ENCODE measurements at places on chromosomes 5 and 9.

GRCh38 chr5:55021410-55021809 lies 2.6 kb upstream of the GZMK start:
- no peak for DNase-seq

GRCh38 chr5:177142098-177142611 lies 8.6 kb downstream of the NSD1 start:
- DNase-seq, result no peak

DNA sequence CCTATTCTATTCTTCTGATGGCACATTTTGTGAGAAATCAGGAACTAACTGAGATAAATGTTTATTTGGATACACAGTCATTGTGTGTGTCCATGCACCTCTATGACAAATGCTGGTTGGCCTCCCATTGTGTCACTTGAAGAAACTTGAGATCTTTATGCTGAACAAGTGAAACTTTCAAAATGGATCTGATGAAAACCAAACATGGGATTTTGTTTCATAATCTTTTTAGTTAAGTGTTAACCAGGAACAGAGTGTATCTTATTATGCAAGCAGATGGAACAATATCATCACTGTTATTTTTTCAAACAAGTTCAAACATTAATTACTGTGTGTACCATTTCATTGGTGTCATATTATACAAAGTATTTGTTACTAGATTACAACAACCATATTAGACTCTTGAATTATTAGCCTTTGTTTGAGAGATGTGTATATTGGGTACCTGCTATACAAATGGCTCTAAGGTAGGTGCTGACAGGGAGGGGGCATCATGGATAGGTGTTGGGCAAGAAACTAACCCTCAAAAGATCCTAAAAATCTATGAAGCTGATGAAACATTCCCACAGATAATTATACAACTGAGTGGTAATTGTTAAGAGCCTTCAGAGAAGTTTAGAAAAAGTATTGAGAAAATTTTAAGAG lies 159.8 kb downstream of the PALM2AKAP2 start:
- DNase-seq, result no peak

DNA sequence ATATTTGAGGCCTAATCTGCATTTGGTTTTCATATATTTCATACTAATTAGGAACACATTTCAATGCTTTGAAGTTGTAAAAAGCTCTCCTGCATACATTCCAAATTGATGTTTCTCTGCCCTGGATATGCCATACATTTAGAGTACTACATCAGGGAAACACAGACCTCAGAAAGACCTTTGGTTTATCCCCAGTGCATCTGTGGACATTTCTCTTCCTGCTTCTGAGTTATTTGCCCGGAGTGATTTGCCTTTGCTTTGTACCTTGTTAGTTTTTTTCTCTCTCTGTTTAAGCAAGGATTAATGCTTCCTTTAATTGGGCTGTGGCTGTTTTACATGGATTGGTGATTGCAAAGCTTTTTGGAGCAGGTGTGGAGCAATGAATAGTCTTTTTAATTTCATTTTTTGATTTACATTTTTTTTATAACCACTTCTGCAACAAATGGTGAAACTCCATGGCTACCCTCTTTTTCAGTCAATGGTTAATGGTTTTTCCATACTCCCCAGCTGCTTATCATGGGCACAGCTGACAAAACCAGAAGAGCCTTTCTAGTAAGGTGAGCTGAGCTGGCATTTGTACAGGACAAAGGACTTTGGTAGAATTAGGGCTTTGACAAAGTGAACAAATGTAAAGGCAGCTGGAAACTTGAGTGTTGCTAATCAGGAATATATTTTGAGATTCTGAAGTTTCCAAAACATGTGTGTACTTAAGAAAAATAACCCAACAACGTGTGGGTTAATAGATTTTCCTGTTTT lies 54.2 kb downstream of the ZSWIM6 start:
- DNase-seq, result peak; percentile 68

- DNase-seq, result peak; percentile 78
Measured at GRCh38 chr5:60148366-60148765, 254.8 kb upstream of the PDE4D start.

DNA sequence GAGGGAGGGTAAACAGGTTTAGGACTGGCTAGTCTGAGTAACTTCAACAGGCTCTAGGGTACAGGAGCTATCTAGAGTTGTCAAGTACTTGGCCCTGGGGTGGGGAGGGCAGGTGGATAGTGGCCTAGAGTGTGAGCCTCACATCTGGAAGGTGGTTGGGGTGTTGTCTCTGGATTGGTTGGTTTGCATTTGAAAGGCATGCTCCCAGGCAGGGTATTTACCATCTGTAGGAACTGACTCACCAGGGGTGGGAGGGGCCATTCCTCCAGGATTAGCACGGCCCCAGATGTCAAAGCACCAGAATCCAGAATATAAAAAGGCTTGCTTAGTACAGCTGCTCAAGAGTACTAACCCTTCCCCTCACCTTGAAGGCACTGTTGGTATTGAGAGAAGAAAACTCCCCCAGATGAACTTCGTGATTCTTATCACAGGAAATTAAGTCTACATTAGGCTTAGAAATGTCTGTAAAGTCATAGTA lies 193.3 kb downstream of the NTRK2 start:
- peak; percentile 74 for DNase-seq

DNA sequence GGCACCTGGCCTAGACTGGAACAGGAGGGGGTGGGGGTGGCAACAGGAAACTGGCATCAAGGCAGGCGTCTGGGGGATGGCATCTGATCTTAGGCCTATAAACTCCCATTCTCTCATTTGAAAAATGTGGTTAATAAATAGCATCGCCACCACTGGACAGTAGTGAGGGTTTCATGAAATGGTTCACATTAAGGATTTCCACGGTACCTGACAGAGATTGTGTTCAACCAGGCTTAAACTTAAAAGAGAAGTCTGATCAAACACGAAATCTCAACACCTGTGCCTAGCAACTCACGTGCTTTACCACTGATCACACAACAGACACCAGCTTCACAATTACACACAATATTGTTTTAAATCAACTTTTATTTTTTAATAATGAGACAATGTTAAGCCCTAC lies 3.0 kb downstream of the DENND1A start:
- no peak for DNase-seq

DNA sequence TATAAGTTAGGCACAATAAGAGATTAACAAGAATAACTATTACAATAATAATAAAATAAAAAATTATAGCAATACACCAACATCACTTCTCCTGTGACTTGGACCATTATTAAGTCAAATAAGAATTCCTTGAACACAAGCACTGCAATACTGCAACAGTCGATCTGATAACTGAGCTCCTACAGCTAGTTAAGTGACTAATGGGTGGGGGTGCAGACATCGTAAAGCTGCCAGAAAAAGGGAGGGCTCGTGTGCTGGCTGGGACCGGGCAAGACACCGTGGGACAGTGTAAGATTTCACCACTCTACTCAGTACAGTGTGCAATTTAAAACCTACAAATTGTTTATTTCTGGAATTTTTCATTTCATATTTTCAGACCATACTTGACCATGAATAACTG lies 78.8 kb downstream of the SNX24 start:
- DNase-seq, result peak; percentile 20

DNA sequence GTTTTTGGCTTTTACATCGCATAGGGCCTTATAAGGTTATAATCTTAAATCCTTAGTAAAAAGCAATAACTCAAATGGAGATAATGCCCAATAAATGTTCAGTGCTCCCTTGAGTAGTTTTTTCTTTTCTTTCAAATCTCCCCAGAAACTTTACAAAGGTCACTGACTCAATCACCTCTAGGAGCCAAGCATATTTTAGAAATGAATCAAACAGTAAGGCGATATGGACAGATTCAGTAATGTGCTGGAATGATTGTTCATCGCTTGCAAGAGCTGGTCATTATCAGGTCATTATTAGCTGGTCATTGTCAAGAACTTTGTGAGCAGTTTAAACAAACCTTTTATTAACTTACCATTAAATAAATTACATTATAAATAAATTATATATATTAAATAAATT lies 130.4 kb upstream of the SLIT3 start:
- DNase-seq, result peak; percentile 40

GRCh38 chr5:124342027-124342471 lies 404.4 kb downstream of the ZNF608 start:
- DNase-seq, result peak; percentile 94

DNA sequence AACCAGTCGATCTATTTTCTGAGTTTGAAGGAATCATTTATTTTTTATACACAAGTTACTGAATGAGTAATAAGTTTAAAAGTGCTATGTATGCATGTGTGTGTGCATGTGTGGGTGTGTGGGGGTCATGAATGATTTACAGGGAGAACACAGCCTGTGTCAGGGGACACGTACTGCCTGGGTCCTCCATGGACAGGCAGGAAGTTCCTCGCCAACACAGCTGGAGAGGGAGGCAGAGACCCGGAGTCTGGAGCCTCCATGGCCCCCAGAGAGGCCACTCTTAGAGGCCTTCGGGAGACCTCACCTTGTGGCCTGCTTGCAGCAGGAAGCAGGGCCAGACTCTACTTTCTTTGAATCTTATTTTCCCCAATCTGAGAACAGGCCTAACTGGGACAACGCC lies 144.7 kb downstream of the GABBR2 start:
- DNase-seq, result no peak

GRCh38 chr5:141534492-141535213 lies 45.8 kb downstream of the PCDHGC5 start:
- no peak for DNase-seq

DNA sequence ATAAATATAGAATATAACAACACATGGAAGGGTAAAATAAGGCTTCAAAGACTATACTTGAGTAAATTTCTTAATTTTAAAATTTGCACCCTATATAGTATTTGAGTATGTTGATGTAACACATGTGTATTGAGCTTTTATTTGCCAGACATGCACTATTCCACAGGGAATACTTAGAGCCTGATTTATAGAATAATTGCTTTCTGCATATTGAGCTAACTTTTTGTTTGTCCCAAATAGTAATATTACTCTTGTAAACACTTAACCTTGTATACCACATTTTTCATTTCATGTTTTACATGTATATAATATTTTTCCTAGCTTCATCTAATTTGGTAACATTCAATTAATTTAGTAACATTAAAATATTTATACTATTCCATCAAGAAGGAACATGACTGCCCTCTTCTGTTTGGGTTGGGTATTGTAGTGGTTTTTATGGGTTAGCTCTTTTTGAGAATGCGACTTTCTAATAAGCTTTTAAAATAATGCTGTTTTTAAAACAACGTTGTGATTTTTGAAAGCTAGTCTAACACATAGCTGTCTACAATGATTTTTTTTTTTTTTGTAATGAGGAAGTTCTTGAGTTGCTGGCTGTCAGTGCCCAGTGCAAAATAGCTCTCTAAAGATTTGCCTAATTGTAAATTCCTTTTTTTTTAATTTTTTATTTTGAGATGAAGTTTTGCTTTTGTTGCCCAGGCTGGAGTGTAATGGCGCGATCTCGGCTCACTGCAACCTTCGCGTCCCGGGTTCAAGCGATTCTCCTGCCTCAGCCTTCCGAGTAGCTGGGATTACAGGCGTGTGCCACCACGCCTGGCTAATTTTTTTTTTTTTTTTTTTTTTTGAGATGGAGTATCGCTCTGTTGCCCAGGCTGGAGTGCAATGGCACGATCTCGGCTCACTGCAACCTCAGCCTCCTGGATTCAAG lies 4.8 kb downstream of the SUB1 start:
- peak; percentile 66 for DNase-seq

- peak; percentile 47 for DNase-seq
Measured at GRCh38 chr9:2414465-2414864, 207.1 kb upstream of the VLDLR start.

GRCh38 chr5:132221781-132222648 lies 5.6 kb downstream of the P4HA2 start:
- DNase-seq, result peak; percentile 76

- DNase-seq, result no peak
Measured at GRCh38 chr9:35618854-35619799, 914 bp upstream of the CD72 start.

DNA sequence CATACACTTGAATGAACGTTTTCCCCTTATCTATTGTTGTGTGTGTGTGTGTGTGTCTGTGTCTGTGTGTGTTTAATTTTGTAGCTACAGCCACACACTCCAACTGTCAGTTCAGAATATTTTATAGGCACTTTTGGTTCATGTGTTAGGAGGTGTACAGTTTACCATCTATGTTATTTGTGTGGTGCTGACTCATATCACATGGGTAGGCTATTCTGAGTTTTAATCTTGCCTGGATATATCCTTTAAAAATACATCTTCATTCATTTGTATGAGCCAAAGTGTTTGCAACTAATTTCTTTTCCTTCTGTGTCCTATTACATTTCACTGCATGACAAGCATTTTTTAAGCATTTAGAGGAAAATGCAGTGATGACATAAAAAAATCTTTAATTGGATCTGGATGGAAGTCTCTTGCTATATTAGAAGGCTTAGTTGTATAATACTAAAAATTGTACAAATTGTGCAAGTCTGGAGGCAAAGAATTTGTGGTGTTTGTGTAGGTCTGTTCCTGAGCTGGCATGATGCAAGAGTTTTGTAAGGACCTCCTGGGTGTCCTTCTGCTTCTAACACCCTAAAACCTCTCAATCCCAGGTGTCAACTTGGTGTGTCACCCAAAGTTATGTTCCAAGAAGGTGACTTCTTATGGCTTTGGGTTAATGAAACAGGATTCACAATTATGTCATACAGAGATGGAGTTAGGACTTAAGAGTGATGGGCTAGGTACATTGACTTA lies 52.4 kb upstream of the HMHB1 start:
- DNase-seq, result peak; percentile 27

DNA sequence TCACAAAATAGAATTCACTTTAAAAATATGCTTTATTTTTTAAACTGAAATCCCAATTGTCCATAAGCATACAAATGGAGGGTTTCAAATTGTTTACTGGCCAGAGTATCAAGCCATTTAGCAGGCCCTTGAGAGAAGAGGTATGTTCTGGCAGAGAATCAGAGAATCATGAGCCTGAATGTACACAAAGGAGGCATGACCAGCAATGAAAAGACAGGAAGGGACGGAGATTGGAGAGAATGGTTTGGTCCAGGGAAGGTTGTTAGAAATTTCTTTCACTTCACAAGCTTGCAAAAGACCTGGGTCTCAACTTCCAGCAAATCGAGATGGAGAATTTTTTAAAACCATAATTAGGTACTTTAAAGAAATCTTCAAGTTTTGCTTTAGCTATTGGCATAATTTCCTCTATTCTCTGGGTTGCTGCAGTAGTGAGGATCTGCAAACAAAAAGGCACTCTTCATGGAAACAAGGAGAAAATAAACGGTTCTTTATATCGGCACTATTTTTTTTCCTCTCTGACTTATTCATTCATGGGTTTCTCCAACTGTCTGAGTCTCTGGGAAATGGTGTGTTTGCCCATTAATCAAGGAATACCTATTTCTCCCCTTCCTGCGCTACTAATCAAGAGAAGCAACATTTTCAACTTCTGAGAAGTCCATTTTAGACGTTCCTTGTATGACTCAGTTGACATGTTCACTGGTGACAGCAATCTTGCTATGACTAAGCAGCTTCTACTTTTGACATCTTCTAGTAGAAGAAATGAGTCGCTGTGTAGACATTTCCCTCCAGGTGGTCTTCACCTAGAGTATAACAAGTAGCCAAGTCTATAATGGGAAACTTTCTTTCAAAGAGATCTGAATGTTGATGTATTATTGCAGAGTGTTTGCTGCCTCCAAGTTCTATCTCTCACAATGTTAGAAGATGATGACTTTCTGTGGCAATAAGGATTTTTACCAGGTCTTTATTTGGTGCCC lies 23.1 kb upstream of the ERCC6L2 start:
- peak; percentile 88 for DNase-seq

Data from fibroblast of upper back skin (primary cell).